ENCODE measurements at places on chromosomes 2 and 18.
A peak's percentile ranks its signal among the peaks of the same experiment; 100 is the strongest.

DNA sequence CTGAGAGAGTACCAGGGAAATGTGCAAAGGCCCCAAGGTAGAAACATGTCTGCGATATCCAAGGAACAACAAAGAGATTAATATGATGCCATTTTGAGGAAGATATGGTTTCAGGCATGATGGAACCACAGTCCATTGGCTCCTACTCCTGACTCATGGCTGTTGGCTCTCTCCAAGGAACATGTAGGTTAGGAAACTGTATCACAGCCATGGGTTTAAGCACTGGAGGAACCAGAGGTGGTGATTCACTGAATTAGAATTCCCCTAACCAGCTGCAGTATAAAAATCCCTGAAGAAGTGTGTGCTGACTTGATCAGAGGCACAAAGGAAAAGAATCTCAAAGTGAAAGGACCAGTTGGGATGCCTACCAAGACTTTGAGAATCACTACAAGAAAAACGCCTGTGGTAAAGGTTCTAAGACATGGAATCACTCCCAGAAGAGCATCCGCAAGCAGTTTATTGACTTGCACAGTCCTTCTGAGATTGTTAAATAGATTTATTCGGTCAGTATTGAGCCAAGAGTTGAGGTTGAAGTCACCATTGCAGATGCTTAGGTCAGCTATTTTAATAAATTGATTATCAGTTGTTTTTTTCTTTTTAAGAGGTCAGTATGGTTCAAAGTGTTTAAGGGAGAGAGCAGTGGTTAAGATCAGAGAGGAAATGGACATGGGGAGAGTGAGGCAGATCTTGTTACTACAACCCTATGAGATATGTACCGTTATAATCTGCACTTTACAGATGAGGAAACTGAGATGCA, 110.7 kb upstream of the OTX1 start:
- DNase-seq = no peak

DNA sequence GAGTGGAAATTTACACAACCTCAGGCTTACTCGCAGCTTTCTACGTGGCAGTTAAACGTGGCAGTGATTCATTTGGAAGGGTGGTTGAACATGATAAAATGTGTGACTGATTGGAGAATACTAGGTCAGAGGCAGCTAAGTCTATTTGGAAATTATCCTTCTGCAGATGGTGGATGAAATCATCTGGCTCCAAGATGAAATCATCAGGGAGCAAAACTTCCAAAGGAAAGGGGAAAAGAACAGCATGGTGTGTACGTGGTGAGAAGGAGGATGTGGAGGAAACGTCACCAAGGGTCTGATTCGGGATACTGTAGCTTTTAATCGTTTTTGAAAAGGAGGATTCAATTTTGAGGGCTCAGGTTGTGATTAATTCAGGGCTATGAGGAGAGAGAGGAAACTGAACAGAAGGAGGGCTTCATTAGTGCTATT, 47.9 kb downstream of the COL3A1 start:
- no peak for DNase-seq

DNA sequence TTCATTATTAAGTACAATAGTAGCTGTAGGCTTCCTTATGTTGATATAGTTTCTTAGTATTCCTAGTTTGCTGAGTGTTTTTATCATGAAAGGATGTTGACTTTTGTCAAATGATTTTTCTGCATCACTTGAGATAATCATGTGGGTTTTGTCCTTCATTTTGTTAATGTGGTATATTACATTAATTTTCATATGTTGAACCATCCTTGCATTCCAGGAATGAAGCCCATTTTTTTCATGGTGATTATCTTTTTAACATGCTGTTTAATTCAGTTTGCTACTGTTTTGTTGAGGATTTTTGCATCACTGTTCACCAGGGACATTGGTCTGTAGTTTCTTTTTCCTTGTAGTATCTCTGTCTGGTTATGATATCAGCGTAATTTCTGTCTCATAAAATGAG, 82.9 kb upstream of the CNGA3 start:
- DNase-seq = no peak

- DNase-seq = peak; percentile 78
Observed at GRCh38 chr2:25041307-25041927, 459 bp upstream of the EFR3B start.

DNA sequence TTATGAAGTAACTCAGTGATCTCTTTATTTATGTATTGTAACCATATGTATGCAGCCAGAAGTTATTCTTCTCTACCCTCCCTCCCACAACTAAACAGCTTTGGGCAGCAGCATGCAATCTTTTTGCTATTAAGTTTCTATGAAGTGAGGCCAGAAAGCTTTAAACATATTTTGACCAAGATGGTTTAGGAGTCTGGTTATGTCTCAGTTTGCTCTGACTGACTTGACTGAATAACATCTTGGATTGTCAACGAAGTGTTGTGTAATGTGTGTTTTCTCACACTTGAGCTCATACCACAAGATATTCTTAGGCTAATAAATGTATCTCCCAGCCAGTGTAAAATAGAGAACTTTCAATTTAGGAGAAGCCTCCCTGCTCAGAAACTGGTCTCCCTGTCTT, 104.3 kb downstream of the TTC27 start:
- no peak for DNase-seq

- DNase-seq = no peak
Observed at GRCh38 chr18:5962362-5962761, 67.0 kb upstream of the TMEM200C start.

- no peak for DNase-seq
Observed at GRCh38 chr2:166084301-166084700, 43.5 kb downstream of the SCN1A start.

- DNase-seq = no peak
Observed at GRCh38 chr18:40866013-40866645, 1088.9 kb upstream of the PIK3C3 start.

DNA sequence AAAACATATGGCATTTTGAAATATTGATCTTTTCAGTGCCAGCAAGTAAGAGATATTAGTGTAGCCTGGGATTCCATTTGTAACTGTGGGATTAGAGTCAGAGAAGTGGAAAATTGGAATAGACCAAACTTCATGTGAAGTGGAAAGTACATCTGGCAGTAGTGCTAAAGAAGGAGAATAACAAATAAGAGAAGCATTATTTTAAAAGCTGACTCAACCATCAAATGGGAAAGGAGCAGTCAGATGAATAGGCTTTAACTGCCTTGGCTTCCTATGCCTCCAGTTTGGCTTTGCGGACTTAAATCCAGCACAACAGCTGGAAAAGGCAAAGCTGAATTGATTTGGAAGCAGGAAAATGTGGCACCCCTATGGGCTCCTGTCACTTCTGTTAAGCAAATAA, 623.1 kb downstream of the TSN start:
- DNase-seq = no peak

DNA sequence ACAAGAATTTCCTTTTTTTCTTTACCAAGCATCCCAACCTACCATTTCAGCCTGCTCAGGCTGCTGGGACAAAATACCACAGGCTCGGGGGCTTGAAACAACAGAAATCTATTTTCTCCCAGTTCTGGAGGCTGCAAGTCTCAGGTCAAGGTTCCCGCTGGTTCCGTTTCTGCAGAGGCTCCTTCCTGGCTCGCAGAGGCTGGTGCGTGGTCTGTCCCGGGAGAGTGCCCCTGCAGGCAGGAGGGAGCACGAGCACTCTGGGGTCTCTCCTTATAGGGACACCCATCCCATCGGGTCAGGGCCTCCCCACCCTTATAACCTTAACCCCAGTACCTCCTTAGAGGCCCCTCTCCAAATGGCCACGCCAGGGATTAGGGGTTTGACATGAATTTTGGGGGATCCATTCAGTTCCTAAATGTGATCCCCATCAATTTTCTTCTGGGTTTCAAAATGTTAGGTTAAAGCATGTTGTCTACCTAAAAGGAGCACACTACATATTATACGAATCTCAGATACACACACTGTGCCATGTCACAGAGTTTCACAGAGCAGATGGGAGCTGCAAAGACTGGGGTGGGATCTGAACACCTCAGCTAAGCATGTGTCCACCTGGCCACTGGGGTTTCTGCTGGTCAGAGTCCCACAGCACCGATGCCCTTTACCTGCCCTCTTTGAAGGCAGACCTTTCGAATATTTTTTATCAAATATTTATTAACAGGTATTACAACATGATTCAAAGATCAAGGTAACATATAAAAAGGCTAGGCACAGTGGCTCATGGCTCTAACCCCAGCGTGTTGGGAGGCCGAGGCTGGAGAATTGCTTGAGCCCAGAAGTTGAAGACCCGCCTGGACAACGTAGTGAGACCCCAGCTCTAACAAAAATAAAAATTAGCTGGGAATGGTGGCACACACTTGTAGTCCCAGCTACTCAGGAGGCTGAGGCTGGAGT, 17.6 kb upstream of the ADI1 start:
- no peak for DNase-seq

- DNase-seq = no peak
Observed at GRCh38 chr2:224574423-224575084, 10.6 kb downstream of the CUL3 start.

GRCh38 chr2:162006337-162006736, 67.7 kb downstream of the DPP4 start:
- DNase-seq = no peak

DNA sequence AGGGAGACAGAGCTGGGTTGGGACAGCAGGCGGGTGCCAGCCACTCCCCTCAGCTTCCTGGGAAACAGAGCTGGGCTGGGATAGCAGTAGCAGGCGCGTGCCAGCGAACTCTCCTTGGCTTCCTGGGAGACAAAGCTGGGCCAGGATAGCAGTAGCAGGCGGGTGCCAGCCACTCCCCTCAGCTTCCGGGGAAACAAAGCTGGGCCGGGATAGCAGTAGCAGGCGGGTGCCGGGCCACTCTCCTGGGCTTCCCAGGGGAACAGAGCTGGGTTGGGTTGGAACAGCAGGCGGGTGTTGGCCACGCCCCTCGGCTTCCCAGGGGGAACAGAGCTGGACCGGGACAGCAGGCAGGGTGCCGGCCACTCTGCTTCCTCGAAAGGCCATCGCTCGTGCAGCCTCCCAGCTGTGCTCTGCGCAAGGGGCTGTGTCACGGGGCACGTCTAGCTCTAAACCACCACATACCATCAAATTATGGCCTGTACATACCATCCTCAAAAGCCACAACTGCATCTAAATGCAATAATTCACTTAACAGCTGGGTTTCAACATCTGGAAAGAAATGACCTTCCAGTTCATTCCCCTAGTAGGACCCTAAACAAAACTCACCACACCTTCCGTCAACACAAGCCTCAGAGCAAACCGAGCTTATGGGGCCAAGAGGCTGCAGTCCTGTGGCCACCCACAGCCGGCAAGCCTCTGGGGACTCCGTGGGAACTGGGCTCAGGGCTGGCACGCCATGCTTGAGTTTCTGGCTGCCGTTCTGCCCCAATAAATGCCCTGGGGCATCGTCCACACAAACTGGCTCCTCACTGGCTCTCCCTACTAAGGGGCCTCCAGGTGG, 228.3 kb downstream of the TWIST2 start:
- peak; percentile 63 for DNase-seq

DNA sequence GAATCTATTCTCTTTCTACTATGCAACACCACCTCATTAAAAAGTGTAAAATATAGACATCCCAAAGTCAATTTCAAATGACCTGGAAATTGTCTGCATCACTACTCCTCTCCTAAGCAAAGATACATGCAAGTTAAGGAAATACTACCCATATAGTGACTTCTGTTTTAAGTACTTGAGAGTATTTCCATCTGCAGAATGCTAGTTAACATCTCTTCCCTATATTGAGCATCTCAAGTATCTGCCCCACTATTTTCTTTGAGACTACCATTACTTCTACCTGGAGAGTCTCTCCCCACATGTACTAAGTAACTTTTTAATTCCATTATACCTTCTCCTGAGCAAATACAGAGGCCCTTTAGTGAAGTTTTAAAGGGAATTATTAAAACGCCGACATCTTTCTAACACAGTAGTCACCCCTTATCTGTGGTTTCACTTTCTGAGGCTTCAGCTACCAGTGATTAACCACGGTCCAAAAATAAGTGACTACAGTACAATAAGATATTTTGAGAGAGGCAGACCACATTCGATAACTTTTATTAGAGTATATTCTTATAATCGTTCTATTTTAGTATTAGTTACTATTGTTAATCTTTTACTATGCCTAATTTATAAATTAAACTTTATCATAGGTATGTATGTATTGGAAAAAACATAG, 21.8 kb downstream of the CWC22 start:
- no peak for DNase-seq

DNA sequence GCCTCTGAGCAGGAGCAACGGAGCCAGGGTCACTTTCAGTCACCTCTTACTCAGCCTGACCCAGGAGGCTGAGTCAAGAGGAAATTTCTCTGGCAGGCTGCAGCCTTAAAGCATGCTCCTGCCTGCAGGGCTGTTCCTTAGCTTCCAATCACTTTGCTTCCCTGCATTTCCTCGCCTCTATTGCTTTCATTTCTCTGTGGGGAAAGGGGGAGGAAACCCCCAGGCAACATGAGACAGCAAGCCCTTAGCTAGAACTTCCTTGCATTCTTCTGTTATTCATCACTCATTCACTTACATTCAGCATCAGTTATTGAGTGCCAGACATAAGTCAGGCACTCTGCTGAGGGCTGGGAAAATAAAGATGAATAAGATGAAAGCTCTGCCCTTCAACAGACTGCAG, 13.0 kb downstream of the XDH start:
- no peak for DNase-seq

DNA sequence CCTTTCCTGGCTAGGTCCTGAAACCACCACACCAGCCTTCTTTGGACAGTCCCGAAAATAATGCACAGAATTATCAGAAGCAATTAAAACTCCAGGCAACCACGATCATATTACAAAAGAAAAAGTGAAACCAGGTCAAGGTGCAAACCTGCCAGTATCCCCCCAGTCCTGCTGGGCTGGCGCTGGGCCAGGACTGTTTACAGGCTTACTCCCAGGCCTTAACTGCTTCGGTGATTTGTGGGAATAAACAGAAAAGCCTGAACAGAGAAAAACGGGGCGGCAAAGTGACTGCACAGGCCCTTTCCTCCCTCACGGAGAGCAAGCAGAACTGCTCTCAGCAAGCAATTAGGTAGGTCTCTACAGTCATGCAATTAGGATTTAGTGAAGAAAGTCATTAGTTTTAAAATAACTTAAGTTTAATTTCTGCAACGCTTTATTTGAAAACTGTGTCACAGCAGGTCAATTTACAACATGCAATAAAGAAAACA, 1.3 kb downstream of the HDAC4 start:
- DNase-seq = no peak

- no peak for DNase-seq
Observed at GRCh38 chr2:108323619-108324018, 34.9 kb downstream of the SULT1C2 start.

Measured in C1 segment of cervical spinal cord (tissue), 14 donors.